ENCODE measurements at places on chromosomes 2 and 18.

GRCh38 chr2:138227195-138227594, 262.9 kb downstream of the HNMT start:
- no peak for DNase-seq

DNA sequence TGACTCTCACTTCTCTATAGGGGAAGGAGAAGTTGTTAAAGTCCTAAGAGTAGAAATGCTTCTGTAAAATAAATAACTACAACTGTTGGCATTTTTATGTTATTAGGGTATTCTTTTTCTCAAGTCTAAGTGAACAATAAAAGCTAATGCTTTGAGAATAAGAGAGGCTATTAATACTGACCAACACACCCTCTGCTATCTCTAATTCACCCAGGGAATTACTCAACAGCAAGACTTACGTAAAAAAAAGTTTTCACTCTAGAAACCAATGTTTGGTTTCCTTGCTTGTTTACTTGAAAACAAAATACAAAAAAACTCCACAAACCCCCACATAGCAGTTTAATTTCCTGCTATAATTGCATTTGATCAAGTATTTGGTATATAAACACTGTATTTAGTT, 25.2 kb downstream of the CHN1 start:
- DNase-seq: no peak

DNA sequence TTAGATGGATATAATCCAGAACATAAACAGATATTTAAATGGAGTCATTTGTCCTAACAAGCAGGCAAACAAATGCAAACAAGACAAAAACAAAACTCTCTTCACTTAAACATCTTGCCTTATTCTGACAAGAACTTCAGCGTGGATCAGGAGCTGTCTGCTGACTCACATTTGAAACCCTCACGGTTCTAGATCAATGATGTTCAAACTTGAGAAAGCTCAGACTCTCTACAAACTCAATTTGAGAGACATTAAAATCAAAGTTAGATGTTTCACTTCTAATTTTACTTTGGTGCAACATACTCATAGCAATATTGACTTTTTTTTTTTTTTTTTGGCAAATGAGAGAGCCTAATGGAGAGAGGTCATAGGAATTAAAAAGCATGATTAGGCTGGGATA, 362.8 kb upstream of the SLC14A2 start:
- DNase-seq: no peak

GRCh38 chr2:136332436-136333095, 214.6 kb upstream of the CXCR4 start:
- DNase-seq: no peak

DNA sequence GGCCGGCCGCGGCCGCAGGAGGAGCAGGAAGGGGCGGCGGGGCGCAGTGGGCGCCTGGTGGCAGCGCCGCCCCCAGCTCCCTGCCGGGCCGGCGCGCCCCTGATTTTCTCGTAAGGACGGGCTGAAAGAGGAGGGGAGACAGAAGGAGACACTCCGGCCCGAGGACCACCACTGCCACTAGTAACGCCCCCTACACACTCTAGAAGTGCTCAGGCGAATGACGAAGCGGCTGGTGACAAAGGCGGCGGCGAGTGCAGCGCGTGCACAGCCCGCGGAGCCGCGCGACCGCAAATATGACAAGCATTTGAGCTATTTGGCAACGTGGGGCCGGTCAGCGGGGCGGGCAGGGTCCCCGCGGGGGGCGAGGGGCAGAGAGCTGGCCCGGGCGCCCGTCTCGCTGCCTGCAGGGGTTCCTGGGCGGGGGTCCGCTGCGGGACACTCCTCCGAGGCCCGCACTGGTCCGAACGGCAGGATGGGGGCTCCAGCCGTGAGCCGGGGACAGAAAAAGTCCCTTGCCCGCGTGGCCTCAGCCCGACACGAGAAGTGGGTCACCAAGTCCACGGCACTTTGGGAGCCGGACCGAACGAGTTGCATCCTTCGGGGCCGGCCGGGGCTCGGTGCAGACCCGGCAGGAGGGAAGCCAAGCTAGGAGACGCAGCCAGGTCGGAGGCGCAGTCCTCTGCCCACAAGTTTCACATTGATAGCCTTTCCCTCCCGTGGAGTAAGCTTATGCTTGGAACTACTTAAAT, 524 bp upstream of the SERTAD2 start:
- peak; percentile 78 for DNase-seq
